ENCODE measurements at places on chromosomes 4 and X. TPM values are rescaled to one million over a fixed set of nuclear protein-coding genes. Genes with fewer than 3 reads are reported as not detected.

The TMEM128 gene
- total RNA-seq: 22.6 TPM

The MAGEC2 gene
- total RNA-seq: not detected

The PPP1R3F gene
- total RNA-seq: 4.1 TPM

The FGFR3 gene
- 164 TPM for total RNA-seq

The EXOC1 gene
- 79.2 TPM for total RNA-seq
